Fibroblast of skin of right biceps (primary cell): ENCODE measurements at places on chromosomes 7 and 10.
A peak's percentile ranks its signal among the peaks of the same experiment; 100 is the strongest.

DNA sequence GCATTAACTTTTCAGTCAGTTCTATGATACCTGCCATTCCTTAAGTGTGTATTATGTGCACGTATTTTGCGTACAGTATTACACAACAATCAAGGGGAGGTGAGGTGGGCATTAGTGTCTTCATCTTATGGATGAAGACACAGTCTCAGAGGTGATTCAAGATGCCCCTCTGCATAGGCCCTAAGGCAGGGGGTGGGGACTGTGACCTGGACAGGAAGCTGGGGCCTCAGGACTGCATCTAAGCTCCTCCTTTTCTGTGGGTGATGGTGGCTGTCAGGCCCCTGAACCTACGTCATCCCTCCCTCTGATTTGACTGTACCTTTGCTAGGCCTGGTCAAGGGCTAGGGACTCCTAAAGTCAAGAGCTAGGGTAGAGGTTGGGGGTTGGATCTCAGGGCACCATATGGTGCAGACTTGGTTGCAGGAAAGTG lies 38.9 kb downstream of the HK1 start:
- DNase-seq: no peak

GRCh38 chr10:132932461-132933307 lies 9.7 kb downstream of the CFAP46 start:
- DNase-seq: no peak

- no peak for DNase-seq
These were observed 6.5 kb downstream of the FOXL3 start for GRCh38 chr7:296373-296945.

- DNase-seq: no peak
These were observed 36.1 kb upstream of the ZNF736 start for GRCh38 chr7:64277630-64278029.

DNA sequence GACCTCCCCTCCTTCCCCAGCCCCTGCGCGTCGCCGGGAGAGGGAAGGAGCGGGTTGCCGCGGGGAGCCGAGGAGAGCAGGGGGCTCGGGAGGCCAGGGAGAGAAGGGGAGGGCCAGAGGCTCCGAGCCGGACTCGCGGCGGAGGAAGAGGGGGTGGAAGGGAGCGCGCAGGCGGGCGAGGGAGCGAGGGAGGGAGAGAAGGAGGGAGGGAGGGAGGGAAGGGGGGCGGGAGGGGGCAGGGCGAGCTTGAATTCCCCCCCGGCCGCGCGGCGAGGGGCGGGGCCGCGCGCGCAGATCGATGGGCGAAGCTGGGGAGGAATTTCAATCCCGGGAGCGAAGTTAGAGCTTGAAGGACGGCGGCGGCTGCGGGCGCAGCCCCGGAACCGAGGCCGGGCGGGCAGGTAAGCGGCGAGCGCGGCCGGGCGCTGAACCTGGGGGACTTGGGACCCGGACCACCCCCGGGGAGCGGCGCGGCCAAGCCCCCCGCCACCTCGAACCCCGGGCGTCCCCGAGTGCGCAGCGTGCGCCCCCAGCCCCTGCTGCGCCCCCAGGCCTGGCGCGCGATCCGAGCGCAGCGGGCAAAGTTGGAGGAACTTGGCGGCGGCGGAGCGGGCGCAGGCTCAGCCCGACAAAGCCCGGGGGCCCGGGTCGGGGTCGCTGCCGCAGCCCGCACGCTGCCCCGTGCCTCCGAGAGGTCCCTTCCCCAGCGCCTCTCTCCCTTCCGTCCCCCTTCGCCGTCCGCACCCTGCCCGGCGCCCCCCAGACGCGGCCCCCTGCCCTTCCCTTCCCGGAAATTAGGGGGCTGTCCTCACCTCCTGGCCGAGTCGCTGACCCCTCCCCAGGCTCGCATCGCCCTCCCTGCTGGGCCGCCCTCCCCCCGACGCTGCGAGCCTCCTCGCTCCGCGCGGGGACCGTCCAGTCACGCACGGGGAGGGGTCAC lies at the start of gene ELFN1:
ELFN1 (plus strand) TSS at position 324 of the 940 bp plus-strand sequence. CDS start 74,320 bp downstream, outside the sequence.
- DNase-seq: peak; percentile 85

GRCh38 chr7:110129159-110129558 lies 961.8 kb upstream of the LRRN3 start:
- no peak for DNase-seq

DNA sequence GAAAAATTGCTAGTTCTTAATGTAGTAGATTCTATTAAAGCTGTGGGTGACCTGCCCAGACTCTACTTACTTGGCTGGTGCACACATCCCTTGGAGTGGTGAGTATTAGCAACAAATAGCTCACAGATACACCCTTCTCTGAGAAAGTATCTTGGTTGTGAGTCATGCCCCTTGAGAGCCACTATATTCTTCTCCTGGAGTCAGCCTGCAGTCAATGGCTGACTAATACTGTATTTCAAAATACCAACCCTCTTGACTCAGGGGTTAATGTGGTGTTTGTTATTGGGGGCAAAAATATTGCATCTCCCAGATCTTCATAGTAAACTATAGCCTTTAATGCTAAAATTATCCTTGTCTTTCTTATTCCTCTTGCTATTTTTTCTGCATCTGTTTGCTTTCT lies 354.9 kb downstream of the BMPER start:
- peak; percentile 97 for DNase-seq

GRCh38 chr7:143877098-143877497 lies 24.9 kb downstream of the TCAF1 start:
- DNase-seq: no peak

GRCh38 chr10:3784510-3785250 lies at the start of gene KLF6:
Gene KLF6 (minus strand): TSS chr10:3785209. CDS start chr10:3785014, 195 bp downstream.
- DNase-seq: no peak

- DNase-seq: no peak
These were observed 43.4 kb downstream of the SHTN1 start for GRCh38 chr10:116961406-116962251.

DNA sequence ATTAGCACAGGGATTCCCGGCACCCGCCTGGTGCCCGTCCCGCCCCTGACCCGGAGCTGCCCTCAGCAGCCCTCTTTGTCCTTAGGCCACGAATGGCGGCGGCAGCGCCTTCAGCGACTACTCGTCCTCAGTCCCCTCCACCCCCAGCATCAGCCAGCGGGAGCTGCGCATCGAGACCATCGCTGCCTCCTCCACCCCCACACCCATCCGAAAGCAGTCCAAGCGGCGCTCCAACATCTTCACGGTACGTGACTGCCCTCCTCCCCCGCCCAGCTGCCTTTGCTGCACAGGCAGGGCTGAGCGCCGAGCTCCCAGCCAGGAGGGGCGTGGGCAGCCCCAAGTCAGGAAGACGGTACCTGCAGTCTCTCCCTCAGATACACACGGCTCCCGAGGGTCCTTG lies 33.6 kb downstream of the AGAP3 start:
- DNase-seq: no peak

DNA sequence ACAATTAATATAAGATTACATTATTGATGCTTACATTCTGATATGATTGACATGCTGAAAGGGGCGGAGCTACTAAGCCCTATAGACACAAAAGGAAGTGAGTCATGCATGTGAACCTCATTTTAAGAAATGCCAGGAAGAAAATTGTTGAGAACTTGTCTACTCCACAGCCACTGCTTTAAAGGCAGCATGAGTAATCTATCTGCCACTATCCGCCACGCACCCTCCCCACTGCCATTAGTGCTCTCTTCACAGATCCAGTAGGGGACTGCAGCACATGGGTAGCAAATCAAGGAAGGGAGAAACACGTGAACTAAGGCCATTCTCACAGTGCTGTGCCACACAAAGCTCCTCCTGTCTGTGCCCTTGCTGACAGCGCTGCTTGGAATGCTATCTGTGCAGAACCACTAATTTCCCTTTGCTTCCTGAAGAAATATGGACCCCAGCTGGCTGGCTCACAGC lies 524.8 kb downstream of the GRM8 start:
- DNase-seq: peak; percentile 78

- peak; percentile 99 for DNase-seq
These were observed 164.6 kb downstream of the PKD1L1 start for GRCh38 chr7:47783456-47784223.

DNA sequence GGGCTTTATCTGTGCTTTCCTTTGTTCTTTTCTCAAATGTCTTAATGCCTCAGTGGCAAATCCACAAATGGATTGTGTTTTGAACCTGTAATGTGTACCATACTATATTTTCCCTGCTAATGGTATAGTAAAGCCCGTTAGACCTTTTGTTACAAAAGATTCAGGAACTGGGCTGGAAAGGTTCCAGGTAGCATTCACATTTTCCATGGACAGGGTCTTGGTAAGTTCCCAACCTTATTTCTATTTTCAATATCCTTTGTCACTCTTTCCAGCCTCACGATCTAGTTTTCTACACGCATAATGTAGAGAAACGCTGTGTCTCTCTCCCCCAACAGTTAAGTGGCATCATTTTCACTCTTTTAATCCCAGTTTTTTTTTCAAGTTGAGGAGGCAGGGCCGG lies 153.0 kb downstream of the PLCE1 start:
- DNase-seq: no peak

GRCh38 chr10:30041196-30042105 lies 17.9 kb downstream of the JCAD start:
- DNase-seq: no peak

GRCh38 chr7:81469869-81470723 lies 299.8 kb downstream of the HGF start:
- DNase-seq: peak; percentile 73

DNA sequence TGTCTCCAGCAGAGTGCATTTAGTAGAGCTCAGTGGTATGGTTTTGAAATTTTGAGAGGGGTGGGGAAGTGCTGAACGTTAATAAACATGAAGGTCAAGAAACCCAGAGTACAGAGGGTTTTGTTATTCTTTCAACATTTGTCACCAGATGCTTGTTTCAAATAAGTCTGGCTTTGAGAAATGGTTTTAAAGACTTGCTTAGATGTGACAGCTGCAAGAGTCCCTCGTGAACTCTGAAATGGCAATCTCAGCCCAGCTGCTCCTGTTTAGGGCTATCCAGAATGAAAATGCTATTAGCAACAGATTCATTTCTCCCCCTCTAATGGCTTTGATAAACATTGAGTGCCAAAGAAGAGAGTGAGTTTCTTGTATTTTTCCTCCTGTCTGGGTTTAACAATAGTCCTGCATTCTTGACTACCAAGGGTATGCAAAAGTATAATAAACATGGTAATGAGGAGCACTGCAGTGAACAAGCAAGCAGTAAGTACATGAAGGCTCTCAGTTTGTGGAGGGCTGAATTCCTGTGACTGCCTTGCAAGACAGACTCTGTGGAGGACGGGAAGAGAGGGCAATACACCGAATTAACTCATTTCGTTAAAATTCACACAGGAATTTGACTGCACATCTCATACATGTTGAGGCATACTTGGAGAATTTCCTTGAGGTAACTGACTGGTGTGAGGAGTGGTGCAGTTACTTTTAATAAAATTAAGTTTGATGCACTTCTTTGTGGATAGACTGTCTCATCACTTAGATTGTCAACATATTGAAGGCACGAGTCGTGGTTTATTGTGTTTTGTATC lies 490.9 kb downstream of the REEP3 start:
- DNase-seq: no peak

DNA sequence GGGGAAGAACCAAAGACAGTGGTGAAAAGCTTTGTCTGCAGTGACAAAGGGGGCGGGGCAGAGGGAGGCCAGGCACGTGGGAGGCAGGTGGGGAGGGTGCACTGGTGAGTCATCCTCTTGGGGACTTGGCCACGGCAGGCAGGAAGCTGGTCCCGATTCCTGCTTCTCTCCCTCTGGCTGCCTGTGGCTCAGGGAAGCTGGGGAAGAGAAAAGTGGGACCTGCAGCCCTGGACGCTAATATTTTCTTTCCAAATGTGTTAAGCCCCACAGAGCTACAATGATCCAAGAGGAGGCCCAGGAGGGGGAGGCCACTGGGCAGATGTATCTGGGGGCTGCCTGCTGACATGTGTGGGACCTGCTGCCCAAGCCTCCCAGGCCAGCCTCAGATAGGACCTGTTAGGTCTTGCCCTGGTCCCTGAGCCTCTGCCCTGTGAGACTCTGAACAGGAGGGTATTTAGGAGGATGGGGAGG lies 231.8 kb downstream of the KCNMA1 start:
- DNase-seq: peak; percentile 89

DNA sequence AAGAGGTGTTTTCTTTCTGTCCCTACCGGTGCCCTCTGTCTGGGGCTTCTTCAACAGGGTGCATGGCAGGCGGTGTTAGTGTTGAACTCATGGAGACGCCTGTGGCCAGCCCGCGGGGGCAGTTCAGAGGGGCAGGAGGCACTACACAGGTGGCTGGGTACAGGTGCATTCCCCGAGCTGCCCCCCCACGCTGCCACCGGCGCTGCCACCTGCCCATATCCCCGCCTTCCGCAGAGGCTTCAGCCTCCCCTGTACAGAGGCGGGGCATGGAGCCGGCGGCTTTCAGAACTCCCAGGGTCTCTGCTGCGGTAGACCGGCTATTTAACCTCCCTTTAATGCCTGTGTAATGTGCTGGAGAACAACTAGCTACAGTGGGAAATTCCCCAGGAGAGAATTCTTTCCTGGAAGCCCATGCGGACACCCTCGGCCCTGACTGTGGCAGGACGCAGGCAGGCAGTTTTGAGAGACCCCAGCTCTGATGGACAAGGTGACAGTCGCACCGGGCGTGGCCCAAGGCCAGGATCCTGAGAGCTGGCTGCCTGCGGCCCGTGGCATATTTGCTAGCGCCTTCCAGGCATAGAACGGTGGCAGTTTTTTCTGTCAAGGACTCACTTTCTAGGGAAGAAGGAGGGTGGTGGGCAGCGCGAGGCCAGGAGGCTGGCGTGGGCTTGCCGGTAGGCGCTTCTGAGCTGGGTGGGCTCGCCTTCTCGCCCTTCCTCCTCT lies 53.7 kb upstream of the ZNF32 start:
- DNase-seq: no peak

- DNase-seq: no peak
These were observed 30.7 kb downstream of the ELFN1 start for GRCh38 chr7:1700536-1701333.

DNA sequence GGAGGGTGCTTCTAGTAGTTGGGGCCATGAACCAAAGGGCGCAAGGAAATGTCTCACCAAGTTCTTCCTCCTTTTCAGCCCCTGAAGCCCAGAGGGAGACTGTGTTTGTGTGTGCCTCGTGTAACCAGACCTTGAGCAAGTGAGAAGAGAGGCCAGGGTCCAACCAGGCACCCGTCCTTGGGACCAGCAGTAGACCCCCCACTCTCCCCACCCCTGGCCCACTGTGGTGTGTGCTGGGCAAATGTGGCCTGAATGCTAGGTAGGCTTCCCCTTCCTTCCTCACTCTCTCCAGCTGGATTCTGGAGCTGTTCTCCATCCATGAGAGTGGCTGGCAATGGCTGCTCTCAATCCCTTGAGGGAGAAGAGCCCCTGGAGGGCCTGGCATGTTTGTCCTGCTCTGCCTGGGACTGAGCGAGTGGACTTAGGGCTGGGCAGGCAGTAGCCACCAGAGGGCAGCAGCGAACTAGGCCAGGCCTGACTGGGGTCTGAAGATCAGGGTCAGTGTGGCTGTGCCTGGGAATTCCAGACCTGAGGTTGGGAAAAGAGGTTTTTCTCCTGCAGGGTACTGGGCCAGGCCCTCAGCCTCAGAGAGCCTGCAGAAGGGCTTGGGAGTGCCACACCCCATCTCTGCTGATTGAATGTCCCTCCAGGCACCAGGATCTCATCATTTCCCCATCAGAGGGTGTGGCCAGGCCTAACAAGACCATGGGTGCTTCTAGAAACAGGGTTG lies 12.5 kb downstream of the SFRP5 start:
- peak; percentile 43 for DNase-seq
